ENCODE measurements at places on chromosomes 16 and 17.
A peak's percentile ranks its signal among the peaks of the same experiment; 100 is the strongest.

GRCh38 chr17:33240362-33240761 lies 52.7 kb downstream of the ASIC2 start:
- DNase-seq: no peak

GRCh38 chr17:45639297-45639849 lies 144.7 kb upstream of the CRHR1 start:
- no peak for DNase-seq

DNA sequence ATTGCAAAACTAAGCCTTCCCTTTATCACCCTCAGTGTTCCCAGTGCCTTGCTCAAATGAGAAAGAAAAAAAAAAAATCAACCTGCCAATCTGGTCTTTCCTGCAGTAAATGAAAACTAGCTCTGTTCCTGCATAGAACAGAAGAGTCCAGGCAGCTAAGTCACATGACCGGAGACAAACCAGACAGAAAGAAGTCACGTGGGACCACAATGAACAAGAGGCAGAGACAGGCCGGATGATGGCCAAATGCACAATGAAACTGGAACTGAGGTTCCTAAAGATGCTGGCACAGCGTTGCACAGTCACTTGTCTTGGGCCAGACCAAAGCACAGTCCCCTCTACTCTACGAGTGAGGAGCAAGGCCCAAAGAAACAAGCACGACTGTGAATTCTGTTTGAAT lies 172.5 kb downstream of the GRIN2A start:
- DNase-seq: no peak

DNA sequence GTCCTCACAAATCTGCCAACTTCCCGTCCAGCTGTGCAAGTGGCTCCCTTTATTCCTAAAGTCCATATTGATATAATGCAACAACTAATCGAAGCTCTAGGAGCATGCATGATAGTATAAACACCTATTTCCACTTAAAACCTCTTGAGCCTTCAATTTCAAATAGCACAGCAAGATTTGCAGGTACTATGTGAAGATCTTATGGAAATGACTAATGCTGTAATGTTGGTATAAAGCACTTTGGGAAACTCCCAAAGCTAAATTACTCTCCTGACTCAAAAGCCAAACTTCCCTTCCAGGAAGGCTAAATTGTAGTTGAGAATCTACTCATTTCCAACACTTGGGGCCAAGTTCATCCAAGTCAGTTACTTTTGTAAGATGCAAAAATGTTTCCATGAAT lies 287.6 kb upstream of the CDH11 start:
- no peak for DNase-seq

DNA sequence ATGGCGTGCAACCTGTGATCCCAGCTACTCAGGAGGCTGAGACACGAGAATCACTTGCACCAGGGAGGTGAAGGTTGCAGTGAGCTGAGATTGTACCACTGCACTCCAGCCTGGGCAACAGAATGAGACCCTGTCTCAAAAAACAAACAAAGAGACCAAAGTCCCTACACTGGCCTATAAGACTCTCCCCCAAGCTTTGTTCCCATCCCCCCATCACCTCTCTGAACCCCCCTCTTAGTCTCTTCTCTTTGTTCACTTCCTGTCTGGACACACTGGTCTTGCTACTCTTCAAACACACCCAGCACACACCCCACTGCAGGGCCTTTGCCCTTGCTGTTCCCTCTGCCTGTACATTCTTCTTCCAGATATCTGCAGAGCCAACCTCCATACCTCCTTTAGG lies 7.8 kb upstream of the SCNN1B start:
- DNase-seq: no peak

GRCh38 chr17:48530887-48531272 lies at the start of gene HOXB1:
HOXB1 (minus strand) TSS chr17:48531011; CDS start chr17:48530904, 107 bp downstream.
- DNase-seq: no peak

DNA sequence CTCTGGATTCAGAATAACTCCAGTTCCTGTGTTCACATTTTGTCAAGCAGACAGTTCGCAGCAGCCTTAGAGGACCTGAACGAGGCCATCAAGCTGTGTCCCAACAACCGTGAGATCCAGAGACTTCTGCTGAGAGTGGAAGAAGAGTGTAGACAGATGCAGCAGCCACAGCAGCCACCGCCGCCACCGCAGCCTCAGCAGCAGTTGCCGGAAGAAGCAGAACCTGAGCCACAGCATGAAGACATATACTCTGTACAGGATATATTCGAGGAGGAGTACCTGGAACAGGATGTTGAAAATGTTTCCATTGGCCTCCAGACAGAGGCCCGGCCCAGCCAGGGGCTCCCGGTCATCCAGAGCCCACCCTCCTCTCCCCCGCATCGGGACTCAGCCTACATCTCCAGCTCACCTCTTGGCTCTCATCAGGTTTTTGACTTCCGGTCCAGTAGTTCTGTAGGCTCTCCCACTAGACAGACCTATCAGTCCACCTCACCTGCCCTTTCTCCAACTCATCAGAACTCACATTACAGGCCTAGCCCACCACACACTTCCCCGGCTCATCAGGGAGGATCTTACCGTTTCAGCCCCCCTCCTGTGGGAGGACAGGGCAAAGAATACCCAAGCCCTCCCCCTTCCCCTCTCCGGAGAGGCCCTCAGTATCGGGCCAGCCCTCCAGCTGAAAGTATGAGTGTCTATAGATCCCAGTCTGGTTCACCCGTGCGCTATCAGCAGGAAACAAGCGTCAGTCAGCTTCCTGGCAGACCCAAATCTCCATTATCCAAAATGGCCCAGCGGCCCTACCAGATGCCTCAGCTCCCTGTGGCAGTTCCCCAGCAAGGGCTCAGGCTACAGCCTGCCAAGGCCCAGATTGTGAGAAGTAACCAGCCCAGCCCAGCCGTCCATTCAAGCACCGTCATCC lies 25.9 kb downstream of the CYB561 start:
- DNase-seq: no peak

- no peak for DNase-seq
Observed at GRCh38 chr17:42913981-42914617, 13.5 kb downstream of the G6PC1 start.

- DNase-seq: no peak
Observed at GRCh38 chr17:83159204-83160049, 80.0 kb downstream of the METRNL start.

GRCh38 chr17:76024353-76024752 lies 2.8 kb downstream of the EVPL start:
- DNase-seq: no peak

GRCh38 chr17:38746004-38746848 lies 1.9 kb downstream of the PCGF2 start:
- DNase-seq: no peak

- DNase-seq: peak; percentile 23
Observed at GRCh38 chr17:46003907-46004748, 5.1 kb downstream of the STH start.

DNA sequence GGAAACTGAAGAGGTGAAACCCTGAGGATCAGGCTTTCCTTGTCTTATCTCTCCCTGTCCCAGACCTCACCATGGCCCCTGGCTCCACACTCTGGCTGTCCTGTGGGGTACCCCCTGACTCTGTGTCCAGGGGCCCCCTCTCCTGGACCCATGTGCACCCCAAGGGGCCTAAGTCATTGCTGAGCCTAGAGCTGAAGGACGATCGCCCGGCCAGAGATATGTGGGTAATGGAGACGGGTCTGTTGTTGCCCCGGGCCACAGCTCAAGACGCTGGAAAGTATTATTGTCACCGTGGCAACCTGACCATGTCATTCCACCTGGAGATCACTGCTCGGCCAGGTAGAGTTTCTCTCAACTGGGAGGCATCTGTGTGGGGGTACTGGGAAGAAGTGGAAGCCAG lies 1.4 kb downstream of the CD19 start:
- no peak for DNase-seq

GRCh38 chr16:4601036-4601863 lies 13.4 kb downstream of the UBALD1 start:
- no peak for DNase-seq

GRCh38 chr16:89136931-89137330 lies 34.6 kb upstream of the CDH15 start:
- DNase-seq: no peak

DNA sequence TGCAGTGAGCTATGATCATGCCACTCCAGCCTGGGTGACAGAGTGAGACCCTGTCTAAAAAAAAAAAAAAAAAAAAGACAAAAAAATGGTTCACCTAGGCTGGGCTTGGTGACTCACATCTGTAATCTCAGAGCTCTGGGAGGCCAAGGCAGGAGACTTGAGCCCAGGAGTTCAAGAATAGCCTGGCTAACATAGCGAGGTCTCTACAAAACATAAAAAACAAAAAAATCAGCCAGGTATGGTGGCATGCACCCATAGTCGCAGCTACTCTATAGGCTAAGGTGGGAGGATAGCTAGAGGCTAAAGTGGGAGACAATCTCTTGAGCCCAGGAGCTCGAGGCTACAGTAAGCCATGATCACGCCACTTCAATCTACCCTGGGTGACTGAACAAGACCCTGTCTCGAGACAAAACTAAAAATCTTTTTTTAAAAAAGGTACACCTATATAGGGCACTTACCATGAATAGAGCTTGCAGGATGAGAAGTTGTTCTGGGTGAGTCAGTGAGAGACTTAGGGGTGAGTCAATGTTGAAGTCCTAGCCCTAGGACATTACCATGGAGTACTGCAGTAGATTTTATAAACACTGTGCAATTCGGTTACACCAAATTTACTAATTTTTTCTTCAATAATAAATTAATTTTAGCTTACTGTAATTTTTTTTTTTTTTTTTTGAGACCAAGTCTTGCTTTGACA lies 19.0 kb downstream of the USP32 start:
- DNase-seq: no peak

DNA sequence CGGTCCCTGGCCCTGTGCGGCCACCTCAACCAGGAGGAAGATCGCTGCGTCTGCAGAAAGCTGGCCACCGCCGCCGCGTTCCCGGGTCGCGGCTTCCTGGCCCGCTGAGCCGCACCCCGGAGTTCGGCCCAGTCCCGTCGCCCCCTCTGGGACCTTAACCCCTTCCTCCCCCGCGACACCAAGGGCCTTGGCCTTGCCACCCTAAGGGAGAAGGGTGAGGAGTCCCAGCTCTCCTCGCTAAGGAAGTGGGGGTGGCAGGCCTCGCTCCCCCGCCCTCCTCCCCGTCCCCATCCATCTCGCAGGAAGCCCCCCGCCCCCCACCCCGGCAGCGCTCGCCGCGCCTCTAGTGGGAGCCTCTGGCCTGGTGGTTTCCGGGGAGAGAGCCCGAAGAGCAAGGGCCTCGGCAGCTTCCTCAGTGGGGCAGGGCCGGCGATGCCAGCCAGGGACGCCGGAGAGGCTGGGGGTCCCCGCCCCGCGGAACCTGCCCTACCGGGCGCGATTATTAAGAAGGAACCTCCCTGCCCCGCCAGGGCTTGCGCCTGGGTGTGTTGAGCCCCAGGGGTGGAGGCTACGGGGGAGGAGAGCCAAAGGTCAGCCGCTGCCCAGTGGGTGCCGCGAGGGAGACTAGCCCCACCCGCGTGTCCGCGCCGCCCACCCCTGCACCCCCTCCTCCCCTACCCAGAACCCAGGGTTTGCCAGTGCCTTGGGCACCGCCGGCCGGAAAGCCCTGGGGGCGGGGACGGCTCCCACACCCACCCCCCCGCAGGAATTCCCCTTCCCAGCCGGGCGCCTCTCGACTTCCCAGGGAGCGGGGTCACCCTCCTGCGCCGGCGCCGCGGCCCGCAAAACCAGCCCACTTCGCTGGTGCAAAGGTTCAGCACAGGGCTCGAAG lies 6.8 kb downstream of the CBX4 start:
- peak; percentile 24 for DNase-seq

GRCh38 chr17:78475211-78475610 lies 96.8 kb downstream of the PGS1 start:
- DNase-seq: no peak

DNA sequence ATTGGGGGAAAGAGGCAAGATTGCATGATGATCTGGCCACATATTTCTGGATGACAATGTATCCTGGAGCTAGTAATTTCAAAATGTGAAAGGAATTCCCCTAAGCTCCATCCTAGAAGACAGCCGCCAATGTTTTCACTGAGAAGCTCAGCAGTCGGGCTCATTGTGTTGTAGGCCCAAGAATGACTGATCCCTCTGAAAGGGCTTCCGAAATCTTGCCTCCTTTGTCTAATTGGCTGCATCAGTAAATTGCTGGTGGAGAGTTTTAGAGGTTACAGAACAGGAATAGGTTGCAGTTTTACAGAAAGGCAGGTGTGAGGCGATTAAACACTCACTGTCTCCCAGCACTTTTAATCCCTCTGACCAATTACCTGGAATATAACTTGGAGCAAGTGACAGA lies 464.1 kb upstream of the SALL1 start:
- DNase-seq: no peak

DNA sequence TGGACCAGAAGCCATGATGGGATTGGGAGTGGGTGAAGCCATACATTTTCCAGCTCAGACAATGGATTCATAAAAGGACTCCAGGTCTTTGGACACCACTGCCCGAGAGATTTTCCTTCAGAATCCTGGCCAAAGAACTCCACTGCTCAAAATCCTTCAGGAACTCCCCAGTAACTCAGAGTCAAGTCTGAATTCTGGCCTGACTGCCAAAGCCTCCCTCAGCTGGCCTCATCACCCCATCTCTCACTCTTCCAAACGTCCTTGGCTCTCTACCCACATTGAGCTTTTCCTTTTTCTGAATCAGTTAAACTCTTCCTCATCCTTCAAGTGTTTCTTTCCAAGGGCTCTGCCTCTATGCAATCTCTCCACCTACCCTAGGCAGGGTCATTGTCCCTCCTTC lies 1.2 kb upstream of the SEPTIN1 start:
- DNase-seq: no peak

GRCh38 chr16:89925596-89926079 lies 2.5 kb downstream of the TUBB3 start:
- DNase-seq: no peak

- DNase-seq: no peak
Observed at GRCh38 chr16:243348-243747, 8.7 kb downstream of the FAM234A start.

DNA sequence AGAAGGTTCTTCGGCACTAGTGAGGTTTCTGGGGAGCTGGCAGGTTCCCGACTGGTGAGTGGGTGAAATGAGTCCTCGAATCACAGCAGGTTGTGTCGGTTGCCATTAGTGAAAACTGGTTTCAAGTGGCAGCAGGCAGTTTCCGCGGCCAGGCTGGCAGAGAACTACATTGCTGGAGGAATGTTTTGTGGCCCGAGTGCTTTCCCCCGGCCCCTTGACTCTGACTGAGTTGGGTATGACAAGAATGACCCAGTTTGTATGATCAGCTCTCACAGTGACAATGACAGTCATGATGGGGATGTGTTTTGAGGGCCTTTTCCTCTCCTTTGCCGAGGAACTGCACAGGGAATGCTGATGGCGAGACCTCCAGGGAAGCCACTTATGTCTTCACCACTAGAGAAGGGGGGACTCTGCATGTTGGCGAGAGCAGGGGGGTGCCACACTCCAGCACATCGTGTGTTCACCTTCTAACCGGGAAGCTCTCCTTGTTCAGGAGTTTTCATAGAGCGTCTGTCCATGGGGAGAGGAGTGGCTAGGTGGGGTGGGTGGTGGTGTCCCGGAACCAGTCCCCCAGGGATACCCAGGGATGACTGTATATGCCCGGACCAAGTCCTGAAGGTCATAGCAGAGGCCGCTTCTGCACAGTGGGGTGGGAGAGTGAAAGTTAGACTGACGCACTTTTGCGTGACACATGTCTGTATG lies 206.0 kb upstream of the CHMP6 start:
- no peak for DNase-seq

- DNase-seq: peak; percentile 20
Observed at GRCh38 chr17:38352245-38353085, 821 bp downstream of the SOCS7 start.

Measured in heart right ventricle (tissue), 16 donors.